ENCODE measurements at places on chromosomes 12 and 14.

DNA sequence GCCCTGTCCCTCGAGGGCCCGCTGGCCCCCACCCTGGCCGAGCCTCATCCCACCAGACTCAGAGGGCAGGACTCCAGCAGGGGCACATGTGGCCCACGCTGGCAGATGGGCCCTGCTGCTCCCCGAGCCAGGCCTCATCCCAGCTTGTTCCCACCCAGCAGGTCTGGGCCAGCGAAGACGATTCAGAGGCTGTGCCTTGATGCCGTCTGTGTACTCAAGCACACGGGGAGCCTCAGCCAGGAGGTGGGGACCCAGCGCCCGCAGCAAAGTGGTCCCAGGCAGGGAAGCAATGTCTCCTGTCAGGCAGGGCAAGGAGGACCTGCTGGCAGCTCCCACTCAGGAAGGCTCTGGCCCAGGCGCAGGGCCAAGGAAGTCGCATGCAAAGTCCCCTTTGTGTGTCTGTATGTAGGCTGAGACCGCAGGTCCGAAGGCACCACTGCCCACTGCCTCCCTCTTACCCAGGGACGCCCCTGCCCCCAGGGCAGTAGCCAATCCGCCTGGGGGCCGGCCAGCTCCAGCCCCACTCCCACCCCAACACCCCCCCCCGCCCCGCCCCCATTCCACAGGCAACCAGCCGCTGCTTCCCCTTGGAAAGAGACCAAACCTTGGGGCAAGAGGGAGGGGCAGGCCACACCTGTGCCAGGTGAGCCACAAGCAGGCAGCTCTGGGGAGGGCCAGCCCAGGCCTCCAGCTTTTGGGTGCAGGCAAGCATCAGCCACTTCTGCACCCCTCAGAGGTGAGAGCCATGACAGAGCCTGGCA, 9.4 kb downstream of the DEGS2 start:
- DNase-seq, result no peak

DNA sequence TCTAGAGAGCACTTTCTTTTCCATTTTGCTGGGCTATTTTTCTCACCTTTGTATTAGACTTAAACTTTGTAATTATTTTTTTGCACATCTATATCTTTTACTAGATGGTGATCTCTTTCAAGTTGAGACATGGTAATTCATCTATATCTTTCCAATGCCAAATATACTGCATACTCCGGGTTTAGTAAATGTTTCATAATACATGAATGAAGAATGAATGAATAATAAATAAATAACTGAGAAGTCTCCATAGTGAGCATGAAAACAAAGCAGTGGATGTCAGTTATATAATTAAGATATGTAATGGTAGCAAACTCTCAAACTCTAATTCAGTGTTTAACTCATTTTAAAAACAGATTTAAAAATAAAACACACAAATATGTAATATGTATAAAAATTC, 342.5 kb upstream of the KITLG start:
- DNase-seq, result no peak

DNA sequence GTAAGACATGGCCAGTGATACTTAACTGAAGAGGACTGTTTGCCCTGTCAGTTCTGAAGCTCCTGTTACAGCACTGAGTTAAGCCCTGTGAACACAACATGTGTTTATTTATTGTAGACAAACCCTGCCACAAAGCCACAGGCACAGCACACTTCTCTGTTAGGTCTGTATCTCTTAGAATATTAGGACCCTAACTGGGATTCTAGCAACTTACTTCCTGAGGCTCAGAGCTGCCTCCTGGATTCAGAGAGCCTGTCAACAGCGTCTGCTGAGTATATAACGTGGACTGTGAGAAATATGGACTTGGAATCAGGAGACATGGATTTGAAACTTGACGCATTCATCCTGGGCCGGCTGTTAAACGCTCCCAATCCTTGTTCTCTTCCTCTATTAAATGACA, 135.0 kb upstream of the HIF1A start:
- no peak for DNase-seq

- no peak for DNase-seq
These were observed 48.8 kb upstream of the KRR1 start for GRCh38 chr12:75560167-75560566.

DNA sequence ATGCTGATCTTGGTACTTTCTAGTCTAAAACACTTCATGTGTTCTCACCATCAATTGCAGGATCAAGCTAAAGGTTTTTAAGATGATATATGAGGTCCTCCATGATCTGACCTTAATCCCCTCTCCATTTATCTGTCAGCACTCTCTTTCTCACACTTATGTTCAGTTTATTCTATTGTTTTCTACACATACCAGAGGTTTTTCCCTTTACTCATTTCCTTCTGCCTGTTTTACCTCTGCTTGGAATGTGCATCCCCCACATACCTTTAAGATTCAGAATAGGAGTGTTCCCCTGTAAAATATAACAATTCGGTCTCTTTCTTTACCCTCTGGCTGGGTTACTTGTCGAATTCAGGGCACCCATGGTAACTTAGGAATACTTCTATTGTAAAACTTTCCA, 219.1 kb upstream of the PKP2 start:
- no peak for DNase-seq

DNA sequence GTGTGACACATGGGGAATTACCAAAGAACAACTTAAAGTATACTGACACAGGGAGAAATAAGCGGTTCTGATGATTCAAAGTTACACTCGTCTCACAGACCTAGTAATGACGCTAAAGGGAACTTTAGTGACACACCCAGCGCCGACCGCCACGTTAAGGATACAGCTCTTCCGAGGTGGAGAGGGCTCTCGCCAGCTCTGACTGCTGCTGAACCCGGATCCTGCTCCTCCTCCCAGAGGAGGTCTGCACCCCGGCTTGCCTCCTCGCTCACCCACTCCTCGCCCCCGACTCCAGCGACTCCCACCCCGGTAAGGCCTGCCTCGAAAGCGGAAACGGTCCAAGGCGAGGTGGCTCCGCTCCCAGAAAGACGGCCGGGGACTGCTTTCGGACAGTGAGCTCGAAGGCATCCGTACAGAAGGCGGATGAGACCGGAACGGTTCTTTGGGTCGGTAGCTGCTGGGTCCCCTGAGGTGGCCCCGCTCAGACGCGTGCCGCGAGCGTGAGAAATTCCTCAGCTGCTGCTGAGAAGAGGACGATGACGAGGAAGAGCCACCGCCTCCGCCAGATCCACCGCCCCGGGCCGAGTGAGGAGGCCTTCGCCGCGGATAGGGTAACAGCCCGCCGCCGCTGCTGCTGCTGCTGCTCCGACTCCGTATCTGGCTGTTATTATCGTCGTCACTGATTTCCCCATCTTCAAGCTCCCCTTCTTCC, 643 bp downstream of the ZFC3H1 start:
- peak; percentile 75 for DNase-seq

DNA sequence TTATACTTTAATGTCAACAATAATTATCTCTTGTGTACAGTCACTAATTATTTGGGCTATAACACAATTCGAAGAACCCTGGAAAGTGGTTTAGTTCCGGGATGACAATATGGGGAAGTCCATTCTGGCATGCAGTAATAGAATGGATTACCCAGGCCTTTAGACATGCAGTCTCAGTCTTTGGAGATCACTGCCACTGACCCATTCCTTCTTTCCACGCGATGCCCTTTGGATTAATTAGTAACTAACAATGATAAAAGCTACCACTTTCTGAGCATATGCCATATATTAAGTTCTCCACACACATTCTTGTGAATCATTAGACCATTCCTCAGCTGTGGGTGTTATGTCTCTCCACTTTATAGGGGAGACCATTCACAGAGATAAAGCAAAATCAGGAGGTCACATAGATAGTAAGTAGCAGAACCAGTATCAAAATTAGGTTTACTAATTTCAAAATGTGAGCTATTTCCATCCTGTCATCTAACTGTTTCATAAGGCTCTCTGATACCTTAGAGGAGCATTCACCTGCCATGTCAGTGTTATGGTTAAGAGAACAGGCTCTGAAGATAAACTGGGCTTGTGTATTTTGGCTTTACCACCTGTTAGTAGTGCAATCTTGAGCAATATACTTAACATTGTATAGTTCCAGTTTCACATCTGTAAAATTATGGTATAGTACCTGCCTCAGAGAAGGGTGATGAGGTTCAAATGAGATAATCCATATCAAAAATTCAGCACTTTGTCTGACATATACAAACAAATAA, 27.2 kb upstream of the KCNJ8 start:
- DNase-seq, result no peak

- DNase-seq, result no peak
These were observed 39.8 kb downstream of the SPRING1 start for GRCh38 chr12:116698116-116698515.

DNA sequence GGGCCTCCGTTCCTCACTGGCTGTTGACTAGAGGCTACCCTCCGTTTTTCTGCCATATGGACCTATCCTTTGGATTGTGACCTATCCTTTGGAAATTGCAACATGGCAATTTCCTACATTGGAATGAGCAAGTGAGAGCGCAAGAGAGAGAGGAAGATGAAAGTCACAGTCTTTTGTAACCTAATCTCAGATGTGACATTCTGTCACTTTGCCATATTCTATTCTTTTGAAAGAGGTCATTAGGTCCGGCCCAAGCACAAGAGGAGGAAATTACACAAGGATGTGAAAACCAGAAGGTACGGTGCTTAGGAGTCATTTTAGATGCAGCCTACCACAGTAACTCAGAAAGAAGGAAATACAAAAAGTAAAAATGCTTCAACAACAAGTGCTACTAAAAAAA, 47.3 kb upstream of the SRP54 start:
- no peak for DNase-seq

DNA sequence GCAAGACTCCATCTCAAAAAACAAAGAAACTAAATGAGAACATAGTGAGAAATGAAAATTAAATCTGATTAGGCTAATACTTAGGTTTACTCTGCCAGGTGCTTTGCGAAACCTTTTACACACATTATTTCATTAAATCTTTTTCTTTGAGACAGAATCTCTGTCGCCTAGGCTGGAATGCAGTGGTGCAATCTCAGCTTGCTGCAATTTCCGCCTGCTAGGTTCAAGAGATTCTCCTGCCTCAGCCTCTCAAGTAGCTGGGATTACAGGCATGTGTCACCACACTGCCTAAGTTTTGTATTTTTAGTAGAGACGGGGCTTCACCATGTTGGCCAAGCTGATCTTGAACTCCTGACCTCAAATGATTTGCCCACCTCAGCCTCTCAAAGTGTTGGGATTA, 21.9 kb upstream of the EEA1 start:
- DNase-seq, result no peak

GRCh38 chr12:131413471-131413870, 297.4 kb upstream of the SFSWAP start:
- no peak for DNase-seq

DNA sequence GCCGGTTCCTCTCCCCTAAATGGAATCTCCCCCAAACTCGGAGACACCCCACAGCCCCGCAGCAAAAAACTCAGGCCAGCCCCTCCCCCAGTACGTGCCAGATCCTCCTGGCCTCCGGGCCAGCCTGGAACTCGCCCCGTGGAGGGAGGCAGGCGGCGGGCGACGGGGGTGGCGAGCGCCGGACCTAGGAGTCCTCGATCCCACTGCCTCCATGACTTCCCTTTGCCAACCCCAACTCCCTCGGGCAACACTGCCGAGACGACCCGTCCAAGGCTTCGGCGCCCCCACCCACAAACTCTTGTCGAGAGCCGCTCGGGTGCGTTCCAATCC, 400 bp downstream of the ADCY6 start:
- DNase-seq, result no peak

- no peak for DNase-seq
These were observed 38.8 kb upstream of the NINJ2 start for GRCh38 chr12:701896-702539.

DNA sequence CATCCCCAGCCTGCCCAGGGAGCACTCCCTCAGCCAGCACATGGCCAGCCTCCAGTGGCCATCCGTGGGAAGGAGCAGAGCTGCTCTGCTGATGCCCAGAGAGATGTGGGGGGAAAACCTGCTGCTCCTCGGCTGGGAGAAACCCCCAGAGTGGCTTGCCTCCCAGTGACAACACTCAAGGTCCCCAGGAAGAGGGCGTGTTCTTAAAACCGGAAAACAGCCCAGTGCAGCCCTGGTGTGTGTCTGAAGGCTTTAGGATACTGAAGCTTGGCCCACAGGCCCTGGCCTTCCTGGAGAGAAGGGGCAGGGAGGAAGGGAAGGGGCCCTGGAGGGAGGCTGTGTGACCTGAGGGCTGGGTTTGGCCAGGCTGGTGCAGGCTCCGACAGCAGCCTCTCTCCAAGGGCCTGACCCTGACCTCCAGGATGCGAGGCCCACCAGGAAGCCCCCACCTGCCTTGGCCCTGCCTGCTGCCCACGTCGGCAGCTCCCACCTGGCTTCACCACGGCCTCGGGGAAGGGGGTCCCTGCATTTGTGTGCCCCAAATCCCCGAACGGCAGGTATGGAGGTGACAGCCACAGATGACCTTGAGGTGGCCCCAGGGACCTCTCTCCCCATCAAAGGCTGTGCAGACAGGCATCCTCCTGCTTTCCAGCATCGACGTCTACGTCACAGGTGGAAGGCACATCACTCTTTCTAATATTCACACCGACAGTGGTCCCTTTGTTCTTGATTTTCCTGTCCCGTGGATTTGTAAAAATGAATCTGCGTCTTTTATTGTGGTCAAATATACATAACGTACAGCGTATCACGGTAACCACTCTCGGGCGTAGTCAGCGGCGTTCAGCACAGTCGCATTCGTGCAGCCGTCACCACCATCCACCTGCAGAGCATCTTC, 190.0 kb upstream of the C14orf180 start:
- DNase-seq, result no peak

GRCh38 chr14:51988221-51988620, 1.1 kb upstream of the RTRAF start:
- DNase-seq, result no peak

- no peak for DNase-seq
These were observed 31.5 kb upstream of the CCT2 start for GRCh38 chr12:69553628-69554248.

- no peak for DNase-seq
These were observed 1891.0 kb upstream of the FLRT2 start for GRCh38 chr14:83638748-83639504.
